ENCODE measurements at places on chromosomes 7 and 10. TPM values are rescaled to one million over a fixed set of nuclear protein-coding genes. Genes with fewer than 3 reads are reported as not detected.

Gene HHEX
- 12.2 TPM for total RNA-seq

Gene SYCE1
- total RNA-seq, result 0.87 TPM

DNA sequence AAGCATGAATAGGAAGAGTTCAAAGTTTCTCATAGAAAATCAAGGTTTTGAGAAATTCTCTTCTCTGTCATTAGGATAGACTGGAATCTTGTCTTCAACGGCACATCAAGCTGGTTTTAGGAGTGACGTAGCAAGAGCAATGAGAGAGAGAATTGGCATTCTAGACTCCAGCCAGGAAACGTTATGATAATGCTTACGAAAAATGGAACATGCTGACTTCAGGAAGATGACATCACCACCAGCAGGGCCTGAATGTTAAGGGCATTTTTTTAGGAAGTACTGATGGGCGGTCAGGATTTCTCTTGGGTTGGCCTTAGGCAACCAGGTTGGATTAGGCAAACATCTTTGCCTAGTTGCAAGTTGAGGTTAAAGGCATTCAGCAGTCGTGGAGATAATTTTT lies 213.2 kb upstream of the CTBP2 start:
- no peak for DNase-seq

DNA sequence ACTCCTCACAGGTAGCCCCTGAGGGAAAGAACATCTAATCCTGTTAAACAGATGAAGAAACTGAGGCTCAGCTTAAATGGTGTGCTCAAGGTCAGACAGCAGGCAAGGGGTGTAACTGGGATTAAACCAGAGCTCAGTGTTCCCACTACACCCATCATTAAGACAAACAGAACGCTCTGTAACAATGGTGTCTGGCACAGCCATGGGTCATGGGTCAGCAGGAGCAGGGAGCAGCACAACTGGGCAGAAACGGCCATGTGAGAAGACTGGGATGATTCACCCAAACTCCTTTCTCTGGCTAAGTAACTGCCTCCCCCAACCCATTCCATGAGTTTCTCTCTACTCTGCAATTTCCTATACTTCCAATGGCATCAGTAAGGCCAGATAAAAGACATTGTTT lies 85.5 kb upstream of the PDE1C start:
- no peak for DNase-seq

GRCh38 chr10:95431900-95432342 lies 129.2 kb downstream of the SORBS1 start:
- no peak for DNase-seq

Gene OR2A12
- total RNA-seq, result not detected

Gene TAS2R4
- total RNA-seq, result 2.2 TPM

Gene LRGUK
- 0.49 TPM for total RNA-seq

DNA sequence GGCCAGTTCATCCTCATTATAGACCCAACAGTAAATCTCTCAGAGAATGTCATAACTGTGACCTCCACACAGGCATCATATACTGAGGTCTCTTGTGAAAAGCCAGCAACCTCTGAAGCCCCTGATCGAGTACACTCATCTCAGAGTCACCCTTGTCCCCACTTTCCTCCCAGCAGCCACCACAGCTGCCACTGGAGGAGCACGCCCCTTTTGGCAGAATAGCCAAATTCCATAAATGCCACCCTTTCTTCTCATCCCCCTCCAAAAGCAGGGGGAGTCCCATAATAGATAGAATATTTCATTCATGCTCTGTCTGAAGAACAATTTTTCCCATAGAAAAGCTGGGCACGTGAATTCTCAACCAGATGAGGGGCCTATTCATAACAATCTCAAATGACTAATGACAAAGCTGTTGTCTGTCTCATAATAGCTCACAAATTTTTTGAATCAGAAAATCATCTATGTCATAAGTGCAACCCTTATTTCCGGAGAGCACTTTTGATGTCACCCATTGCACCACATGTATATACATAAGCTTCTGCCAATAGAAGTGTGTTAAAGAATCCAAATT lies 47.4 kb downstream of the SGMS1 start:
- DNase-seq, result no peak

DNA sequence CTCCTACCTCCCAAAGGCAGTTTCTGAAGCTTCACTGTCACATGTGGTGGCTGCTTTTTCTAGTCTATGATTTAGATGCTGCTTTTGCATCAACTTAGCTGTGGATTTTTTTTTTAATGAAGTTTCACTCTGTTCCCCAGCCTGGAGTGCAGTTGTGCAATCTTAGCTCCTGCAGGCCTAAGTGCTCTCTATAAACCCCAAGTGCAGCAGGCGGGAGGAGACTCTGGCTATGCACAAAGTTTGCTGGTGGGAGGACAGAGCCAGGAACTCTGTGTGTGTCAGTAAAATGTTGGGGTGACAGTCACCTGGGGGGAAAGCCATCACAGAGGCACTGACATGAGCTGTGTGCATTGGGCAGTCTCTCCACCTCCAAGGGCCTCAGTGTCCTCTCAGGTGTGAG lies 138.8 kb upstream of the FAM20C start:
- DNase-seq, result peak; percentile 71

Gene DDC
- 3.1 TPM for total RNA-seq

- no peak for DNase-seq
Measured at GRCh38 chr10:5890452-5890915, 441 bp downstream of the FBH1 start.

DNA sequence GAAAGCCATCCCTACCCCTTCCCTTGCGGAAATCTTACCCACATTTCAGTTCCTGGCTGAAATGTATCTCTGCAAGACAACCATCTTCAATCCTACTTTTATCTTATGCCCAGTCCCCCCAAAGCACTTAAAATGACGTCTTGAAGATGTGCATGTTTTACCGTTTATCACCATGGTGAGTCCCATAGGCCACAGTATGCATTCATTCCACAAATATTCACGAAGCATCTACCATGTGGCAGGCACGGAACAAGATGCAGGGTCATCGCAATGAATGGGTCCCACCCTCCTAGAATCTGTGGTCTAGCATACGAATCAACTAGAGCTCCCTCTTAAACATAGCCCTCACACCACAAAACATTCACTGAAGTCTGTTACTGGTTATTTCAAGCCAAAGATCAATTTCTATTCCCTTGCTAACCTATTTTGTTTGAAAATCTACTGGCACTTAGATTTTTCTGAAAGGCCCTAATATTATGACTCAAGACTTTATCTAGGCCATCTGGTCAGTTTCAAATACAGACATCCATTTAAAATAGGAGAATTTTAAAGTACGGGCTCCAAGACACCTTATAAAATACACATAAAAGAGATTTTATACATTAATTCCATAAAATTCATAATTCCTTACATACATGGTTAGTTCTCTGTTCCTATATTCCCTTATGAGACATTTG lies 99.4 kb downstream of the PARD3 start:
- DNase-seq, result no peak

DNA sequence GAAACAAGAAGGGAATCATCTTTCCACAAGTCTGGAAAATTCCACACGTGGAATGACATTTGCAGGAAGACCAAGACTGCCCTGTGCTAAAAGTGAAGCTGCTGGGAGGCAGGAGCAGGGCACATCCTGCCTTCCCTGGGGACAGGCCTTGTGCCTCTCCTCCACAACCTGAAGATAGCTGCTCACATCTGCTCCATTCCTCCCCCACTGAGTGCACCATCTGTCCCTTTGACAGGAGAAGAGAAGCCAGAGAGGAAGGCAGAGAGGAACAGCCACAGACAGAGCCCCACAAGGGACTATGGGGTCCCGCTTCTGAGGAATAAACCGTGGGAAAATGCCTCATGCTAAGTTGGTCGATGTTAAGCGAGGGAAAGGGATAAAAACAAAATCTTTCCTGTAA lies 15.9 kb upstream of the FAM171A1 start:
- no peak for DNase-seq

DNA sequence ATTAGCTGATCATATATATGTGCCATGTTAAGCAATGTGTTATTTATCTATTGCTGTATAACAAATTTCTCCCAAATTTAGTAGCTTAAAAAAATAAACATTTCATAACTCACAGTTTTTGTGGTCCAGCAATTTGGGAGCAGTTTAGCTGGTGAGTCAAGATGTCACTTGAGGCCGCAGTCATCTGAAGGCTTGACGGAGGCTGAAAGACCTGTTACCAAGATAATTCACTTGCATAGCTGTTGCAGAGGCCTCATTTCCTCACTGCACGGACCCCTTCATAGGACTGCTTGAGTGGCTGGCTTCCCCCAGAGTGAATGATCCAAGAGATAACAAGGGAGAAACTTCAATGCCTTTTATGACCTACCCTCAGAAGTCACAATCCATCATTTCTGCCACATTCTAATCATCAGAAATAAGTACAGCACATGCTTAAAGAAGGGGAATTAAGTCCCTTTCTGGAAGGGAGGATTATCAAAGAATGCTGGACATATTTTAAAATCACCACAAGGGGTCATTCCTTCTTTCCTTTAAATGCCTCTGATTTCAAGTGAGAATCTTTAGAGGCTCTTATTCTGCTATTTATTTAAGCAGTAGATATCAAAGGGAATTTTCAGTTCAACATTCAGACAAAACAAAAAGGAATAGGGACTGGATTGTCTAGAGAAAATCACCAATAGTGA lies 10.5 kb upstream of the SRPK2 start:
- DNase-seq, result no peak
